ENCODE measurements at places on chromosomes 4 and X. TPM values are rescaled to one million over a fixed set of nuclear protein-coding genes. Genes with fewer than 3 reads are reported as not detected.

DNA sequence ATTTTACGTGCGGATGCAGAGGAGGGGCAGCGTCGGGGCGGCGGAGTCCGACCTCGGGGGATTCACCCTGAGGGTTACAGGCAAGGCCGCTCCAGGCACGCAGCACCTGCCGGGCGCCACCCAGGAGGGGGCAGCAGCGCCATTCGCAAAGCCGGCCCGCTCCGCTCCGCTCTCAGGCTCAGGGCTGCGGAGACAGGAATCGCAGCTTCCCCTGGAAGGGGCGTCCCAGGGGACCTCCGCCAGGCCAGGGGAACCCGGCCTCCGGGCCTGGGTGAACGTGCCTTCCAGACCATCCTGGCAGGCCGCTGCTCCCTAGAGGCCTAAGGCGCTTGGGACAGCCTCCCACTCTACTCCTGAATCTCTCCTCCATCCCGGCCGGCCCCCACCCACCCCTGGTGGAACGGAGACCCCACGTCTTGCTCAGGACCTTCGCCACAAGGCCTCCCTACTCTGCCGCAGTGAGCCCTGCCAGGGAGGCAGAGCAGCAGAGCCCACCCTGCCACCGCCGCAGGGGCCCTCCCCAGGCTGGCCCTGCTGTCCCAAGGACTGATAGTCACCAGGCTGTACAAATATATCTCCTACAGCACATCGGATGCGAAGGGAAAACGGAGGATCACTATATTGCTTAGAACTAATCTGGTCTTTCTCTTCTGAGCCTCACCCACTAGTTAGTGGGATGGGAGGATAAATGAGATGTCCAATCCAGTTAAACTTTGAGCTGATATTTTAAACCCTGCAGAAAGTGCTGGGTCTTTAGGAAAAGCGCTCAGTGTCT is 115.0 kb downstream of the SMIM20 start:
- DNase-seq = peak; percentile 86

DNA sequence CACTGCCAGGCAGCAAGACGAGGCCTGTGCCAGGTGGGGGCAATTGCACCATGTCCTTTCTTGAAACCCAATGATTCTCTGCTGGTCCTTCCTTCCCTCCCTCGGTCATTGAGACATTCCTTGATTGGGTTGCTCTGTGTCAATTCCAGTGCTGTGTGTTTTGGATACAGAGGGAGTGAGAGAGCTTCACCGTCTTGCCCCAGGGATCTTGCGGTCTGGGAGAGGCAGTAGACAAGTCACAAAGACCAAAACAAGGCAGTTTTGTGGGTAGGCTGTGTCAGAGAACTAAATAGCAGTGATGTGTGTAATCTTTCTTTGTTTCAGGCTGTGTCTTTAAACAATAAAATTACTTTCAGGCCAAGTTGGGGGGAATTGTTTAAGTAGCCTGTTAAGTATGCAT is 38.8 kb upstream of the TADA2B start:
- no peak for DNase-seq

DNA sequence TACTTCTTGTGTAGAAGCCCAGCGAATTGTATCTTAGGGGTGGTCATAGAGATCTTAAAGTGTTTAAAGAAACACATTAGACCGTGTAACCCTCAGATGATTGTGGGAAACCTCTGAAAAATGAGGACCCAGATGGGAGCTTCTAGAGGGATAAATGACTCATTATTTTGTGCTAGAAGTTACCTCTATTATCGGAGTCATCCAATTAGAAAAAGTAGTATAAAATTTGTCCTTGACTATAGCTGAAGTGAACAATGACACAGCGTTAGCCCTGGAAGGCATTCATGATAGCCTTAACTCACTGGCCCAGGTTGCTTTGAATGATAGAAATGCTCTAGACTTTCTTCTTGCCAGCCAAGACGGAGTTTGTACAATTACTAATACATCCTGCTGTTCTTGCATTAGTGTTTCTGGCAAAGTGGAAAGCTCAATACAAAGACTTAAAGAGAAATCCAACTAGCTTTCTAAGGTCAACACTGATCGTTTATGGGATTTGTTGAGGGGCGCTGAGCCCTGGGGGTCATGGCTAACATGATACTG is 178.9 kb upstream of the VEGFC start:
- no peak for DNase-seq

Gene ZMYM3
- total RNA-seq = 23.2 TPM

Gene TKTL2
- 0.18 TPM for total RNA-seq

- peak; percentile 70 for DNase-seq
These were observed at the start of gene FSTL5 for GRCh38 chr4:162163892-162164759. TSS of gene FSTL5 (minus strand) at chr4:162164000. CDS start at chr4:162111396, 52,604 bp downstream.

Gene IGSF1
- total RNA-seq = 0.09 TPM

GRCh38 chrX:727738-728621 is 97.4 kb downstream of the SHOX start:
- DNase-seq = no peak

DNA sequence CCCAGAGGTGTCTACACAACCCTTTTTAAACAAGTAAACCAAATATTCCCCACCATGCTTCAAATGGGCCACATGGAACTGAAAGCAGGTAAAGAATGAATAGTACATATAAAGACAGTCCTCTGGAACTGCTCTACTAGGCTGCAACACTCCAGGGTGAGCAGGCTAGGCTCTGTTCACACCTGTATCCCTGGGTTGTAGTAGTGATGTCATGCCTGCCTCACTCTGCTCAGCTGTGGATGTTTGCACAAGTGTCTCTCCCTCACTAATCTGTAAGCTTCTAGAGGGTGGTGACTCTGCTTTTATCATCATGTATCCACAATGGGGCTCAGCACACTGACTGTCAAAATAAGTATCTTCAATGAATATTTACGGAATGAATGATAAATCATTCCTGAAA is 20.4 kb downstream of the LEF1 start:
- no peak for DNase-seq

DNA sequence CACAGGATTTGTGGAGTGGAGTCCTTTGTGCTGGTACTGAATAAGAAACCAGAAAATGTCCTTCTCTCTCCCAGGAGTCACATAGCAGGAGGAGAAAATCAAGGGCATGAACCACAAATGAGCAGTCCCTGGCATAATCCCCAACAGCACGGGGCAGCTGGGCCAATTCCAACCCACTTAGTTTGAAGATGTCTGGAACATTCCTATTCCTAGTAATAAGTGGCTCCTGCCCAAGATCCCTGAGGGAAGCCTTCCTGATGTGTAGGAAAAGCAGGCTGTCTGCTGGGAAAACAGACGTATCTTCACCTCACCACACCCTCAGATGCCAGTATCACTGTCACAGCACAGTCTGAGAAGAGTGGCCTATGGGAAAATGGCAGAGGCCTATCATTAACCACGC is 182.8 kb upstream of the MAP3K15 start:
- DNase-seq = no peak

Gene PTCHD1
- total RNA-seq = 0.83 TPM

Gene SLC6A14
- total RNA-seq = 45.4 TPM

- no peak for DNase-seq
These were observed 1672.4 kb upstream of the AGA start for GRCh38 chr4:179114615-179115014.

DNA sequence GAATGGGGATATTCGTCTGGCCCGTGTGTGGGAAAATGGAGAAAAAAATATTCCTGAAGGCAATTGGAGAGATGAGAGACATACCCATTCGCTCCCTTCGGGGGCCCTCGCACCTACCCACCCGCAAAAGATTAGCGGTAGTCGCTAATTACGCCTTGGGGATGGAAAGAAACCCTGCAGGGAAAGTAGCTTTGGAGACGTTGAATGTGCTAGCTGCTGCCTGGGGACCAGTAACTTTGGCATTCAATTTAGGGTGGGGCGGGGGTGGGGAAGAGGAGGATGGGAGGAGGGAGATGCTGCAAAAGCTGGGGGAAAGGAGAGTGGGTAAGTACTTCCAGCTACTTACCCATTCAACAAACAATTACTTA is 407 bp upstream of the ZC4H2 start:
- DNase-seq = no peak

Gene GABRE
- 33.8 TPM for total RNA-seq

GRCh38 chr4:179858221-179858620 is 2385.0 kb upstream of the TENM3 start:
- no peak for DNase-seq

Gene CCNQ
- 17.0 TPM for total RNA-seq

GRCh38 chr4:22850630-22851029 is 157.9 kb downstream of the GBA3 start:
- no peak for DNase-seq

Gene TMEM255A
- total RNA-seq = 2.7 TPM

GRCh38 chrX:121782976-121783375 is 735.6 kb downstream of the GLUD2 start:
- DNase-seq = no peak

Gene UGT2B28
- not detected for total RNA-seq

Gene GPR119
- total RNA-seq = not detected

GRCh38 chr4:93147524-93148212 is 680.9 kb upstream of the ATOH1 start:
- no peak for DNase-seq

GRCh38 chrX:29555465-29556091 is 659.8 kb upstream of the MAGEB2 start:
- no peak for DNase-seq

Gene DGKK
- total RNA-seq = 0.21 TPM
